Vagina (tissue), 2 donors: ENCODE measurements at places on chromosomes 2 and 18. TPM values are rescaled to one million over a fixed set of nuclear protein-coding genes. Genes with fewer than 3 reads are reported as not detected.

DNA sequence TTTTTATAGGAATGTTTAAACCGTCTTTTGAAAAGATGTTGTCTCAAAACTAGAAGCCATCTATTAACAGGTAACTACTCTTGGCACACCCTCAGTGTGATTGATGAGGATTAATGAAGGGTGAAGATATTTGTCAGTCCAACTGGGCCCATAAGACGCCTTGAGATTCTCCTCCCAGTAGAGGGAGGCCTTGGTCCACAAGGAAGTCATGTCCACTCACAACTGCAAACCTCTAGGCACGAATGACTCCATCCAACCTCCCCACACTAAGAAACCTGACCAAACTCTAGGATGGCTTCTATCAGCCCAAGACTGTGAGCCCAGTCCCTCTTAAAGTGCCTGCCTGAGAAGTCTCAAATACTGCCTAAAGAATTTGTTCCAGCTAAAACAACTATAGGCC, 19.2 kb upstream of the GRP start:
- H3K27ac ChIP-seq: no peak overlapping the region
- no peaks in the 10 kb centered on the region for H3K4me1 ChIP-seq
- no peaks in the 10 kb centered on the region for H3K27me3 ChIP-seq

The SP110 gene
- 9.6 TPM for total RNA-seq

DNA sequence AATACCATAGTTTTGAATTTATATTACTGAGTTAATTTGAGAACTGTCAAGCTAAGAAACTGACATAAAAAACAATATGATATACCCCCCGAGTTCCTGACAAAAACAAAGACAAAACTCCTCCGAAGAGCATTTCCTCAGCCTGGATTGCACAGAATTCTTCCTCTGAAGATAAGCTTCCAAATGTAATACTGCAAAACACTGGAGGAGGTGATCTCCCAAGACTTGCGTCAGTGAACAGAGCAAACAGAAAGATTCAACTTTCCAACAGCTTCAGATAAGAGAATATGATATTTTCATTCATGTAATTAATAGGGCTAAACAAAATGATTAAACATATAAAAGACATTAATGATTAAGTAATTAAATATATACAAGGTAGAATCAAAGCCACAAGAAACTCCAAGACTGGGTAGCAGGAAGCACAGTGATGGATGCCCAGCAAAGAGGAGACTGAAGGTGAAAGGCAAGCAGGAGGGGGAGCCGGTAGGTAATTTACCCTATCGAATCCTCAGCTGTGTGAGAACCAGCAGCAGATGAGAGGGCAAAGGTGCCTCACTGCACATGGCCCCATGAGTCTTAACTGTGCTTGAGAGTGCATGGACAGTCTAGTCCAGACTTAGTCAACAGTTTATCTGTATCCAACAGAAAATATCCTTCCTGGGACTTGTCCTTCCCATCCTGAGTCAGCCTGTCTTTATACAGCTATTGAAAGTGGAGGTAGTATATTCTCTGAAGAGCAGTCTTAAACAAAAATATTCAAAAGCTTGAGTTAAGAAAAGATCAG, 18.3 kb upstream of the SERPINB3 start:
- no peak overlapping the region for H3K4me3 ChIP-seq
- no peaks in the 10 kb centered on the region for H3K36me3 ChIP-seq
- DNase-seq: no peak
- no peaks in the 10 kb centered on the region for H3K27me3 ChIP-seq
- no peak overlapping the region for H3K27ac ChIP-seq
- no peaks in the 10 kb centered on the region for H3K4me1 ChIP-seq

DNA sequence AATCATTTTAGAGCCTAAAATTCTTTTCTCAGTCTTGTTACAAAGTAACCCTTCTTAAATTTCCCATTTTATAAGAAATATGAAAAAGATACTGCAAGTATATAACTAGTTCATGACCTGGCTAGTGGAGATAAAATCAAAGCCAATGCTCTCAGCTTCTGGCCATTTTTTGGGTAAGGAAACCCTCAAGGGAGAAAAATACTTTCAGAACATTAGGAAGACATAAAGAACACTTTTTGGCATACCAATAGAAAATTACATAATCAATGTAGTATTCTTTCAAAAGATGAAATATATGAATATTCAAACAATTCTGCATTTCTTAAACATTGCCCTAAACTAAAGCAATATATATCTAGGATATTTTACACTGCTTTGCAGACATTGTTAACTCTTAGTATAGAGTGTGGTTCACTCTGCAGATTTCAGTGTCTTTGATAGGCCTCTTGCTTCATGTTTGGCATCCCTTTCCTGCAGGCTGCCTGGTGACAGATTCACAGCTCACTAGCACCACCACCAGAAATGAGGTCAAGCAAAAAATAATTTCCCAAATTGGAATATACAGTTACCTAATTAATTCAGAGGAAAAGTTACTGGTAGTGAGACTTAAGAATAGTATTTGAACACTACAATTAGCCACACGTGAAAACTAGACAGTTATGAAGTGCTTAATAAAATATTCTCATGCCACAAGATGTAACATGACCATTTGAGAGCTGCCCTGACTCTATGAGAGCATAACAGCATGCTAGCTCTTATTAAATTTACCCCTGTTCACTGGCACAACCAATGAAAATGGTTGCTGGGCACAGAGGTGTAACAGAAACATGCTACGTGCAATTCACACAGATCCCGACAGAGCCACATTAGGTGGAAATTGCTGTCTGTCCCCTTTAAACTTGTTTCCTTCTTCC, 36.0 kb downstream of the PAIP2B start:
- no peaks in the 10 kb centered on the region for H3K4me1 ChIP-seq
- H3K27ac ChIP-seq: no peak overlapping the region
- H3K27me3 ChIP-seq: no peaks in the 10 kb centered on the region
- H3K36me3 ChIP-seq: no peaks in the 10 kb centered on the region

The CYP26B1 gene
- 6.9 TPM for total RNA-seq

DNA sequence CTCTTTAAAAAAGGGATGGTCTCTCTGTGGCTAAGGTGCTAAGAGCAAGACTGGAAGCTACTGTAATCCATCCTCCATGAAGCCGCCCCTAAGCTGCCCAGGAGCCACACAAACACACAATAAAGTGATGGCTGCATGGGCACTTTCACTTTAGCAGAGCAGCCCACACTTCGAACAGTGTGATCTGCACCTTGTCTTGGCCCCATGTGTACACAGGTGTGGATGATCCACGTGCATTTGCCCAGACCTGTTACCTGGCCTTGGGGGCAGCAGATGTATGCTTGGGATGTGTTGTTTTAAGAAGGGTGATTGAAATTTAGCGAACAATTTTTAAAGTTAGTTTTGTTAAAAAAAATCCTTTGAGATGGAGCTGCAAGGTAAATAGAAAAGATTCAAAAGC, 39.9 kb downstream of the TMEM178A start:
- H3K27me3 ChIP-seq: no peaks in the 10 kb centered on the region
- H3K4me3 ChIP-seq: no peak overlapping the region
- H3K4me1 ChIP-seq: no peaks in the 10 kb centered on the region
- H3K27ac ChIP-seq: no peak overlapping the region
- DNase-seq: no peak

DNA sequence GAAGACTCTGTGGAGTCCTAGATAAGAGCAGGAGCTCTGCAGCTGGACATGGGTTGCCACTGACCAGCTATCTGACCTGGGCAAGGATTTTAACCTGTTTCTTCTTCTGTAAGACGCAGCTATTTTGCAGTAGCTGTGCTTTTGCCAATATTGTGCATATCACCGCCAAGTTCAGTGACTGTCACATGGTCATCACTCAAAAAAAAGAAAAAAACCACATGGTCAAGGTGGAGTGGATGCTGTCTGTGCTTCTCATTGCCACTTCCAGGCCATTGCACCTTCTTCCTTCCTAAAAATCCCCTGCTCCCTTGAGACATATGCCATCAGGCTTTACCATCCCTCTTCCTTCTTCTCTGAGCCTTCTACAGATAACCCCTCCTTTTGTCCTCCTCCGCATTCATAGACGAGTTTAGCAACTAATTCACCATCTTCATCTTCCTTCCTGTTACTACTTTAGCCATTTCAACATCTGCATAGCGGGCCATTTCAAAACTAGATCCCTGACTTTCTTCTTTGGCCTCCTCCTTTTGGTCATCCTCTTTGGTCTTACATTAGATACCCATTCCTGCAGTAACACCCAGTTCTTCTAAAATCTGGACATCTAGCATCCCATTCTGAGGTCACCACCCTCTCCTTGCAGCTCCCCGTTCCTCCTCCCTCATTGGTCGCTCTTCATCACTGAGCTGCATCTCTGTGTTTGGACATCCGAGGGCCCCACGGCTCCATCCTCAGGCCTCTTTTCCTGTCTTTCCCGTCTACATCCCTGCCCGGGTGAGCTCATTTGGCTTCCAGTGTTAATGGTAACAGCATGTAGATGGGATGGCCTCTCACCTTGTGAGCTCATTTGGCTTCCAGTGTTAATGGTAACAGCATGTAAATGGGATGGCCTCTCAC, 17.8 kb downstream of the RNF144A start:
- no peaks in the 10 kb centered on the region for H3K27me3 ChIP-seq
- H3K4me3 ChIP-seq: no peak overlapping the region
- no peaks in the 10 kb centered on the region for H3K36me3 ChIP-seq
- H3K27ac ChIP-seq: no peak overlapping the region
- no peaks in the 10 kb centered on the region for H3K4me1 ChIP-seq
- peak; percentile 52 for DNase-seq

The SP100 gene
- 64.8 TPM for total RNA-seq

DNA sequence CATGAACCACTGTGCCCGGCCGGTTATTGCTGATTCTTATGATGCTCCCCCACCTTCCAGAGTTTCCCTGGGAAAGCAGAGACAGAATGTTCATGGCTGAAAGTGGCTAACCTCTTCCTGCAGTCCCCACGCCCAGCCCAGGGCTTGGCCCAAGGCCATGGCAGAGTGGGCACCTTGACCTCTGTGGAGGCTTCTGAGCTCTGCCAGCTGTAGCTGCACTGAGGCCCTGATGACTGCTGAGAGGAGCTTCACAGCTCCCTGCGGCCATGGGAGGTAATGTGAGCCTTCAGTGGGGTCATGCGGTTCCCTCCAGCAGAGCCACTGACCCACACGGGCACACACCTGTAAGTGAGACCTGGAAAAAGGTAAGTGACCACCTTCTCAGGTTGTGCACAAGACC, 13.3 kb downstream of the EFHD1 start:
- peaks cover 6% of the 10 kb centered on the region for H3K4me1 ChIP-seq
- H3K27me3 ChIP-seq: no peaks in the 10 kb centered on the region
- DNase-seq: no peak
- H3K4me3 ChIP-seq: no peak overlapping the region

- H3K4me3 ChIP-seq: no peak overlapping the region
- no peaks in the 10 kb centered on the region for H3K36me3 ChIP-seq
- H3K27ac ChIP-seq: no peak overlapping the region
- H3K4me1 ChIP-seq: peaks cover 15% of the 10 kb centered on the region
- DNase-seq: no peak
Observed at GRCh38 chr2:205662206-205662965, 19.9 kb upstream of the NRP2 start.

DNA sequence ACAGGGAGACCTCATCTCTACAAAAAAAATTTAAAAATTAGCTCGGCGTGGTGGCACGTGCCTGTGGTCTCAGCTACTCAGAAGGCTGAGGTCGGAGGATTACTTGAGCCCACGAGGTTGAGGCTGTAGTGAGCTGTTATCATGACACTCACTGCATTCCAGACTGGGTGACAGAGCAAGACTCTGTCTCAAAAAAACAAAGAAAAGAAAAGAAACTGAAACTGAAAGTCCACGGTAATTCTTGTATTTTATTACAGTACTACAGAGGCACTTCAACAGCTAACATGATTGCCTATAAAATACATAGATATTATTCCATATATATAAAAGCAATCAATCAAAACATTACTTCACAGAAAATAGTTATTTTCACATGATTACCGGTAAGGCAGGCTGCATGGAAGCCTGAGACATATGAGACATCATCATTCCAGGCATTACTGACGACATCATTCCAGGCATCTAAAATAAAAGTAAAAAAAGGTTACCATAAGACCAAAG, 23.1 kb downstream of the PRPF40A start:
- H3K4me3 ChIP-seq: no peak overlapping the region
- no peaks in the 10 kb centered on the region for H3K27me3 ChIP-seq
- H3K4me1 ChIP-seq: peaks cover 4% of the 10 kb centered on the region
- no peak overlapping the region for H3K27ac ChIP-seq

- H3K4me3 ChIP-seq: no peak overlapping the region
- no peaks in the 10 kb centered on the region for H3K27me3 ChIP-seq
- no peaks in the 10 kb centered on the region for H3K4me1 ChIP-seq
- DNase-seq: no peak
- H3K27ac ChIP-seq: no peak overlapping the region
Observed at GRCh38 chr2:7515327-7515726, 598.1 kb downstream of the RNF144A start.

GRCh38 chr2:217943446-217944321, 59.1 kb downstream of the TNS1 start:
- DNase-seq: no peak
- peak overlapping the region; percentile 69 for H3K4me3 ChIP-seq
- no peaks in the 10 kb centered on the region for H3K36me3 ChIP-seq
- peaks cover 96% of the 10 kb centered on the region for H3K4me1 ChIP-seq
- H3K27me3 ChIP-seq: no peaks in the 10 kb centered on the region

The SP140 gene
- total RNA-seq: 7.4 TPM

DNA sequence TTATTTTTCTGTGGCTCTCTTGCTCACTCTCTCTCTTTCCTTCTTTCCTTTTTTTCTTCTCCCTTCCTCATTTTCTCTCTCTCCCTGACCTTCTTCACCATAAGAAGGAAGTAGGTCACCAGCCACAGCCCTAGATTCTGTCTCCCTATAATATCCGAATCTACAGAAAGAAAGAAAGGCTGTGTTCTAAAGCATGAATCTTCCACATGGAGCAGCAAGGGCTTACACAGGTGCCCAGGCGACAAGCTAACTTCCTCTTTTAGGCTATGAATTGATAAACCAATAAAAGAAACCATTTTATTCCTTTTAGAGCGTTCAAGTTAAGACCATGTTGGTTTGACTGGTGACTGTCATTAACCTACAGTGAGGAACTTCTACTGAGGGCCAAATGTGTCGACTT, 49.3 kb downstream of the CACNB4 start:
- H3K27me3 ChIP-seq: no peaks in the 10 kb centered on the region
- H3K4me3 ChIP-seq: no peak overlapping the region
- DNase-seq: no peak

The MYO7B gene
- total RNA-seq: not detected

The GKN1 gene
- total RNA-seq: not detected

- H3K36me3 ChIP-seq: no peaks in the 10 kb centered on the region
- H3K4me1 ChIP-seq: no peaks in the 10 kb centered on the region
- H3K4me3 ChIP-seq: no peak overlapping the region
Observed at GRCh38 chr18:57930476-57930875, 113.5 kb upstream of the NEDD4L start.
